ENCODE measurements at places on chromosomes 12 and 14.

DNA sequence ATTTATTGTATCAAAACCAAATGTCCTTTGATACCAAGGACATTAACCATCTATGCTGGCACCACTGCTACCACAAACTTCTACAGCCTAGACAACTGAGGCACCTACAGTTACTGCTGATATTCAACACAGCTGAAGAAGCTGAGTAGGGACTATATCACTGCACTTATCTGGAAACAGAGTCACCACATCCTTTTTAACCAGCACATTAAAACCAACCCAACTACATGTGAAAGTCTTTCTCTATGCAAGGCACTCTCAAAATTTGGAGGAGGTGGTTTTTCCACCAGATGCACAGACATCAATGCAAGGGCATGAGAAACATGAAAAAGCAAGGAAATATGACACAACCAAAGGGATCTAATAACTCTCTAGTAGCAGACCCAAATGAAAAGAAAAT lies 7.7 kb upstream of the SFSWAP start:
- DNase-seq, result no peak

DNA sequence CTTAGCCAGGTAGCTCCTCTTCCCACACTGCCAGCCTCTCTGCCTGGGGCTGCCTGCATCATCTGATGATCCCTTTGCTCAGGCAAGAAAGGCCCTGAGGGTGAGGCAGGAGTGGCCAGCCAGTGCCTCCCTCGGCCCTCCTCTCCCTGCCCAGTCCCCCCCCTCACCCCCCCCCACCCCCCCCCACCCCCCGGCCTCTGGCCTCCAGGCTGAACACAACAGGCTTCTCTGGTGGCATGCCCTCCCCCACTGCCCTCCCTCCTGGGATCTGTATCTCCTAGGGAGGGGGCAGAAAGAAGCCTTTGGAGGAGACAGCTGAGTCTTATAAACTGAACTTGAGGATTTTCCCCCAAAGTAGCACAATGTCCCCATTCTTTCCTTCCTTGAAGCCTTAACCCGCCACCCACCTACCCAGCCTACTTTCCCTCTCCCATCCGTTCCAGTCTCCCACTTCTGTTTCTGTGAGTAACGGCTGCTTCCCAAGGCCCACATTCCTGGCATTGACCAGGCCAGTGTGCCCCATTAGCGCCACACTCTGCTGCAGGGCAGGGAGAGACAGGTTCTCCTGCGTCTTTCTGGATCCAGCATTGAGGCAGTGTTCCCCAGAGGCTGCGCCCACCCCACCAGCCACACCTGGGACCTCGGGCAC lies 82.1 kb downstream of the B4GALNT3 start:
- DNase-seq, result no peak

GRCh38 chr14:53539489-53540126 lies 386.5 kb upstream of the DDHD1 start:
- no peak for DNase-seq

- DNase-seq, result no peak
Observed at GRCh38 chr12:5884866-5885265, 60.2 kb downstream of the ANO2 start.

- no peak for DNase-seq
Observed at GRCh38 chr12:116222358-116222757, 55.1 kb downstream of the MED13L start.

Data from esophagus squamous epithelium (tissue), 5 donors.